ENCODE measurements at places on chromosomes 12 and 14.

DNA sequence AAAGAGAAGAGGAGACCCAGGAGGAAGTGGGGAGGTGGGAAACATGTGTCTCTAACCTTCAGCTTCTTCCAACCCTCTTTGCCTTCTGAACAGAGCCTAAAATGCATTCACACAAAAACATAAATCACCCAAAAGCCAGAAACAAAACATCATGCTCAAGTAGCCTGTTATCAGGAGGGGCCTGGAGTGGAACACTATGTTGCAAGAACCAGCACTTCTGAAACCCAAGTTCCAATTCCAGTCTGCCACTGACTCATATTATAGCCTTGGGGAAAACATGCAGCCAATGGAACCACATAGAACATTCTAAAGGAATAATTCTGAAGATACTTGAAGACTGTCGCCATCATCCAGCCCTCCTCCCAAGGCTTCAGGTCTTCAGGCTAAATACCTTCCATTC is 169.8 kb upstream of the PLXNC1 start:
- DNase-seq, result no peak

DNA sequence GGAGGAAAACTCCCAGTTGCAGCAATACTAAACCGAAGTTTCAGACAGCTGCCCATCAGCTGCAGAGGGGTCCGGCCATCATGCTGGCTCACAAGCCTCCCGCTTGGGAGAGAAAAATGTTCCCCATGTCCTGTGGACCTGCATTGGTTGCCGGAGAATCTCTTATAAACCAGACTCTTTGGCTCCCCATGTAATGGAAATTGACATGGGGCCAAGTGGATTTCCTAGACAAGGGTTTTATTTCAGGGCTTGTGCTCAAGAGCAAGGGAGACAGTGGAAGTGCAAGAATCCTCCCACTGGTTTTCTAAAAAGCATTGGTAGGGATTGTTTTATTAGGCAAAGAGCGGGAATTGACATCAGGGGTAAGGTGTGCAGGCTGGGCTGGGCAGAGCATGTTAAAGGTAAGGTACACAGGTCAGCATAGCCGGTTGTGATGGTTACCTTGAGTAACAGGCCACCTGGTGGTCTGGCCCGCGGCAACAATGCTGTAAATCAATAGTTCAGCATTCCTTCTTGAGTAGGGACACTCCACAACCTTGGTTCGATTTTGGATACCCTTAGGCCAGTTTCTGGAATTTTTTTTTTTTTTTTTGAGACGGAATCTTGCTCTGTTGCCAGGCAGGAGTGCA is 135.4 kb downstream of the UNC79 start:
- no peak for DNase-seq

GRCh38 chr12:130577351-130577750 is 138.7 kb downstream of the RIMBP2 start:
- DNase-seq, result no peak

DNA sequence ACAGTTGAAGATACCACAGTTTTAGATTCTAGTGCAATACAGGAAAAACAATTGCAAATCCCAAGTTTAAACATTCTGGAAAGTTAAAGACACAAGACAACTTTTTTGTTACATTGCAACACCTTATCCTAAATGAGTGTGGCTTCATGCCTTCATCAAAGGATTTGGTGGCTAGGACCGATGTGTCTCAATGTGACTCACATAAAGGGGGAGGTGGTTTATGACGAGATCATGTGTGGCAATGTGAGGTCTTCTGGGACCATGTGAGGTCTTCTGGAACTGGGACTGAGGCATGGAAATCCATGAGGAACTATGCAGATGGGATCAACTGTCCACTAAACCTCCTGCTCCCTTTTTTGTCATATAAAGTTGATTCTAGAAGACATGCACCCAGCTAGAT is 166.2 kb downstream of the PAX9 start:
- DNase-seq, result no peak

DNA sequence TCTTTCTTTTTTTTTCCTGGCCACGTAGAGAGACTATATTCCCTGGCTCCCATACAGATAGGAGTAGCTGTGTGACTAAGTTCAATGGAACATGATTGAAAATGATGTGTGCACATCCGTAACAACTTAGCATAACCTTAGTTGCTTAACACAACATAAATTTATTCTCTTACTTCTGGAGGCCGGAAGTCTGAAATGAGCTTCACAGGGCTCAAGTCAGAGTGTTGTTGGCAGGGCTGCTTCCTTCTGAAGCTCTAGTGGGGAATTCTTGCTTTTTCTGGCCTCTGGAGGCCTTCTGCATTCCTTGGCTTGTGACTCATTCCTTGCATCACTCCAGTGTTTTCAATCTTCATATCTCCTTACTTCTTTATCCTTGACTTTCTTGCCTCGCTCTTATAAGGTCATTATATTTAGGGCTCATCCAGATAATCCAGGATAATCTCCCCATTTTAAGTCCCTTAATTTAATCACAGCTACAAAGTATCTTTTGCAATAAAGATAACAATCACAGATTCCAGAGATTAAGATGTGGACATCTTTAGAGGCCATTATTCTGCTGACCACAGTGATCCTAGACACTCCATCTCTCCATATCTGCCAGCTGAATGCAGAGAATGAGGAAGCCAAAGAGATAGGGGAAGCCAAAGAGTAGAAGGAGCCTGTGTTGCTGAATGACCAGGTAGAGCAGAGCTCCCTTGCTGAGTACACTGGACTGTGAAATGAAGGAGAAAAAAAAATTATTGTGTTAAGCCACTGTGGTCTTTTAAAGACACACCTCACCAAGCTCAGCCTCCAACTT is 21.0 kb upstream of the SNX6 start:
- no peak for DNase-seq

- DNase-seq, result no peak
Observed at GRCh38 chr14:51653079-51653774, 1.5 kb downstream of the FRMD6 start.

- DNase-seq, result no peak
Observed at GRCh38 chr14:86961106-86961716, 1031.8 kb downstream of the GALC start.

DNA sequence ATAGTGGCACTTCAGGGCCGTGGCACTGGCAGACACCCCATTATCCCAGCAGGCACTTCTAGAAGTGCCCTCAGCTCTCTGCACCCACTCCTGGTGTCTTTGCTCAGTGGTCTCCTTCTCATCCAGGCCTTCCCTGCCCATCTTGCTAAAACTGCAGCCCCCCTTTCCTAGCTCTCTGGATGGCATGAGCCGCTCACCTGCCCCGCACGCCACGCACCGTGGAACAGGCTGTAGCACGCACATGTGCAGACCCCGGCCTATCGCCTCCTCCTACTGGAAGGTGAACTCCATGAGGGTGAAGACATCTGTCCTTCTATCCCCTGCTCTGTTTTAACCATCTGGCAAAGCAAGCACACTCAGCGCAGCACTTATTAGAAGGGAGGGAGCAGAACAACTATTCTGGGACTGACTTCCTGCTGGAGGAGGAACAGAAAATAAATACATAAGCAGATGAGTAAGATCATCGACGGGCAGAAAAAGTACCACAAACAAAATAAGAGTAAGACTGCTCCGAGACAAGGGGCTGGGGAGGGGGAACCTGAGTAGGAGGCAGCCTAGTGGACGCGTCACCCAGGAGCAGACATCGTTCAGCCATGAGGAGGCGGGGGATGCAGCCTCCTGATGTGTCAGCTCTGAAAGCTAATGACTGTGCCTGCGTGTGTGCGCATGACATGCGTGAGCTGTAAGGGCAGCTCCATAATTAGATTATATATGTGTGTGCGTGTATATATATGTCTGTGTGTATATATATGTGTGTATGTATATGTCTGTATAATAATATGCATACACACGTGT is 7.8 kb upstream of the FZD10 start:
- no peak for DNase-seq

GRCh38 chr14:28709571-28710305 is 56.8 kb upstream of the FOXG1 start:
- no peak for DNase-seq

DNA sequence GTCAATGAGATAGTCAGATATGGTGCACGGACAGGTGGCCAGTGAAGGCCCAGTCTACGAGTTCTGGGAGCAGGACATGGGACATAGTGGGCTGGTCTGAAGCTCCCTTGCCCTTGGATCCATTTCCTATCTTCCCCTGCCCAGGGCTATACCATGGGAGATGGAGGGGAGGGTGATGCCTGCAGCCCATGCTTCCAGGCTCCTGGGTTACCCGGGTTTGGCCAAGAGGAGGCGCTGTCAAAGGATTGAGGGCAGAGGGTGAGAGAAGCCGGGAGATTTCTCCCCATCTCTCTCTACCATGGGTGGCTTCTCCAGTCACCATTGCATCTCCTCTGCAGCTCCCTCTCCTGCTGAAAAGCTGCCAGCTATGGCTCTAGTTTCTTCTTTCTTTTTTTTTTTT is 52.8 kb upstream of the LHX5 start:
- no peak for DNase-seq
